ENCODE measurements at places on chromosomes 7 and 10.

DNA sequence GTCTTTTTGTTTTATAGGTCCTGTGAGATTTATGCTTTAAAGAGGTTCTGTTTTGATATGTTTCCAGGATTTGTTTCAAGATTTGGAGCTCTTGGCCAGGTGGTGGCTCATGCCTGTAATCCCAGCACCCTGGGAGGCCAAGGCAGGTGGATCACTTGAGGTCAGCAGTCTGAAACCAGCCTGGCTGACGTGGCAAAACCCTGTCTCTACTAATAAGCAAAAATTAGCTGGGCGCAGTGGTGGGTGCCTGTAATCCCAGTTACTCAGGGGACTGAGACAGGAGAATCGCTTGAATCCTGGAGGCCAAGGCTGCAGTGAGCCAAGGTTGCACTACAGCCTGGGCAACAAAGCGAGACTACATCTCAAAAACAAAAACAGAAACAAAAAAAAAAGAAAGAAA lies 8.3 kb upstream of the HYAL4 start:
- no peak for DNase-seq

- DNase-seq, result peak; percentile 36
Observed at GRCh38 chr10:88702848-88703597, 3.0 kb upstream of the LIPK start.

GRCh38 chr7:75798770-75799169 lies 14.8 kb downstream of the CCL24 start:
- DNase-seq, result no peak

GRCh38 chr7:68573271-68574005 lies 1024.8 kb upstream of the AUTS2 start:
- peak; percentile 81 for DNase-seq

DNA sequence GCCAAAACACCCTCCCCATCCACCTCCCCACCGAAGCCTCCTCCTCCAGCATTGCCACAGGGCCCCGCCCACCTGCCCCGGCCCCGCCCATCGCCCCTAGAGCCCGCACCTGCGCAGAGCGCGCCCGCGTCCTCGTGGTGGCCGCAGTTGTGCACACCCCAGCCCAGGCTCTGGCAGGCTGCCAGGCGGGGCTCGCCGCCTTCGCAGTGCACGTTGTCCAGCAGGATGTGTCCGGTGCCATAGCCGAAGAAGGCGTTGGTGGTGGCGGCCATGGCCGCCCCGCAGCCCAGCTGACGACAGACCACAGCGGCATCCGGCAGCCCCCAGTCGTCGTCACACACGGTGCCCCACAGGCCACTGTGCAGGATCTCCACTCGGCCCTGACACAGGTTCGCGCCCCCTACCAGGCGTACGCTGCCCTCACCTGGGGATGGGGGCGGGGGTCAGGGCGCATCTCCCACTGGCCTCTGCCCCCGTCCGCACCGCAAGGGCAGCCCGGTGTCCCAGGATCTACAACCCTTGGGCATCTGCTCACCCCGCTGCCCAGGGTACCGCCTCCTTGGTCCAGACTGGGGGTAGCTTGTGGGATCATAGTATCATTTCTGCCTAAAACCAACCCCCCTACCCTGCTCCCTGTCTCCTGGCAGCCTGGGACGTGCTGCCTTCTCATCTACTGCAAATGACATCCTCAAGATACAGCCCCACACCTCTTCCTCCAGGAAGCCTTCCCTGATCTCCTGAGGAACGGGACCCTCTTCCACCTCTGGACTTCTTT lies 11.9 kb downstream of the SSC4D start:
- DNase-seq, result peak; percentile 74

- DNase-seq, result no peak
Observed at GRCh38 chr7:101108330-101108857, 18.5 kb upstream of the SERPINE1 start.

- peak; percentile 49 for DNase-seq
Observed at GRCh38 chr7:116802746-116803152, 59.6 kb upstream of the CAPZA2 start.

DNA sequence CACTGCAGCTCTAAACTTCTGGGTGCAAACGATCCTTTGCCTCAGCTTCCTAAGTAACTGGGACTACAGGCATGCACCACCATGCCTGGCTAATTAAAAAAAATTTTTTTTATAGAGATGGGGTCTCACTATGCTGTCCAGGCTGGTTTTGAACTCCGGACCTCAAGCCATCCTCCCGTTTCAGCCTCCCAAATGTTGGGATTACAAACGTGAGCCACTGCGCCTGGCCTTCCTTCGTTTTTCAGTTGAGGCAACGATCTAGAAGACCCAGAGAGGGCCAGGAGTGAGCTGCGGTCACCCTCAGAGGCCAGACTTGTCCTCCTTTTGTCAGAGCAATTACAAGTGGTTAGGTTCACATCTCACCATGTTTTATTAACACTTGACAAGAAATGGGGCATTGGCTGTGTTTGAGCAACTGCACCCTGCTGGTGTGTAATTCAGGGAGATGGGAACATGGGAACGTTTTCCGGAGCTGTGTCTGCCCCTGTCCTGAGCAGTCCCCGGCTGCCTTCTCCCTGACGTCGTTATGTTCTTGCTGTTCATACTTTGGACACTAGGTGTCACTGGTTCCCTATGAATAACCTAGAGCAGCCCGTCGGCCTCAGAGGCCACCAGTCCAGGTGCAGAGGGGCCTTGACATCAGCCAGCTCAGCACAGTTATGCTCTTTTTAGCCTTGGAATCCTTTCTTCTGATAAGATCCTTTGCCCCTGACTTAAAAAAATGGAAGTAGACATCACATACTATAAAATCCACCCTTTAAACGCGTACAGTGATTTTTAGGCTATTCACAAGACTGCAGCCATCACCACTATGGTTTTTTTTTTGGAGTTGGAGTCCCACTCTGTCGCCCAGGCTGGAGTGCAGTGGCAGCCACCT lies 375.0 kb downstream of the TYW1 start:
- DNase-seq, result peak; percentile 84

DNA sequence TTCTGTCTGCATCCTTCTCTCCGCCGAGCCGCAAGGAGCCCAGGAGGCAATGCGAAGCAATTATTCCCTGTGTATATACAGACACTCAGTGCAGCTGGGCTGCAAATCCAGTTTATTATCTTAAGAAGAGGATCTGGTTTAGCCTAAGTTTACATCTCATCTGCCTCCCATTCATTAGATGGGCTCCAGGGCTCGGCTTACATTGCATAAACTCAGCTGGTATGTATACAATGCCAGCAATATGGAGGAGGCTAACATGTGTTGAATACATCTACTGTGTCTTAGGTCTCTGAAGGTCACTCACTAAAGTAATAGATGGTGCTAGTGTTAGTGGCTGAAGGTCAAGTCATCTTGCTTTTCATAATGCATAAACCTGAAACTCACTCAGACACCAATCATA lies 996.8 kb downstream of the KCNMA1 start:
- DNase-seq, result no peak

- DNase-seq, result no peak
Observed at GRCh38 chr7:82624965-82625364, 181.4 kb upstream of the CACNA2D1 start.

- DNase-seq, result no peak
Observed at GRCh38 chr7:47422611-47423010, 159.3 kb downstream of the TNS3 start.

Measured in NCI-H345 (cell line).